ENCODE measurements at places on chromosomes 12 and 14.

GRCh38 chr12:54208591-54208990 lies 19.8 kb upstream of the SMUG1 start:
- no peak for DNase-seq

- DNase-seq, result no peak
These were observed 47.4 kb upstream of the TRAF3 start for GRCh38 chr14:102729825-102730224.

- no peak for DNase-seq
These were observed 27.2 kb downstream of the HIGD1C start for GRCh38 chr12:50979369-50980052.

DNA sequence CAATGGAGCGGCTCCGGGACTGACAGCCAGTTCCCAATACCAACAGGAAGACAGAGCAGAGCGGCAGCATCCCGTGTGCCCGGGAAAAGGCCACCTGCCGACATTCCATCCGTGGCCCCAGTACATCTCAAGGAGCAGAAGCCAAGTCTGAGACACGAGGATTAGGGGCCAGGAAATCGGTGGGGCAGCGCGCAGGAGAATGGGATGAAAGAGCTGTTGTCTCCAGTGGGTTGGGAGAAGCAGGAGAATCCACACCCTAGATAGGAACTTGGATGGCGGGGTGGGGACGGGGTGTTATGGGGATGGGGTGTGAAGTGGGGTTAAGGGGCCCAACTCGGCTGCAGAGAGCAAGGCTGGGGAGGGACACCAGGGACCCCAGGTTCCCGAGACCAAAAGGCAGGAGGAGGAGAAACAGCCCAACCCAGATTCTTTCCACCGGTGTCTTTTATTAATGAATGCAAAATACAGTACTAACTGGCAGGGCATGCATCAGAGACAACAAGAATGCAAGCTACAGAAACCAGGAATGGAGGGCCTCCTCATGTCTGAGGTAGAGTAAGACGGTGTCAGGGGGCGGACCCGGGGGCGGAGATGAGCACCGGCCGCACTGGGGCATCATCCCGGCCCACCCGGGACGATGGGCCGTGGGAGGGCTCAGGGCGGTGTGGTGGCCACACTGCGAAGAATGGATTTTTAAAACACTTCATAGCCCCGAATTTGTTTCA lies 50.3 kb downstream of the BEGAIN start:
- DNase-seq, result no peak

- DNase-seq, result no peak
These were observed 52.1 kb downstream of the GALC start for GRCh38 chr14:87940894-87941293.

DNA sequence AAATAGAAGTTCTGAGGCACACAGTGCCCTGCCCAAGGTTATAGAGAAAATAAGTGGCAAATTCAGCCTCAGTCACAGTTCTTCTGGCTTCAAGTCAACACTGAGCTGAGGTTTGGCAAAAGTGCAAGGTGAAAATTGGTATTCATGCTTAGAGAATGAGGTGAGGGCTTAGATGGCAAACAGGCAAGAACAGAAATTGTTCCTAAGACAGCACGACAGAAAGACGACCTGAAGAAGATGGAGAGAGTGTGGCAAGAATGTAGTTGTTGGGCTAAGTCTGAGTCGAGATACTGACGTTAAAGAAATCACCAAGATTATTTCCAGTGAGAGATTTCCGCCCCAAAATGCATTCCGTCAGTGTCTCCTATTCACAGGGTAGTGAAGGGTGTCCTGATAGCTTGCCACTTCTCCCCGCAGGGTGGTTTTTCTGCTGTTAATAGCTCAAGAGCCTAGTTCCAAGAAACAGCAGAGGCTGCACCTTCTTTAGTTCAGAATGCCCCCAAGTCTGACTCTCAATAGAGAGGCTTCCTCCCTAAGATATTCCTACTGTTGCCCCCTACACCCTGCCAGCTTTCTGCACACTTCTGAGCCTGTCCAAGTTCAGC lies 260.8 kb upstream of the AMIGO2 start:
- no peak for DNase-seq

DNA sequence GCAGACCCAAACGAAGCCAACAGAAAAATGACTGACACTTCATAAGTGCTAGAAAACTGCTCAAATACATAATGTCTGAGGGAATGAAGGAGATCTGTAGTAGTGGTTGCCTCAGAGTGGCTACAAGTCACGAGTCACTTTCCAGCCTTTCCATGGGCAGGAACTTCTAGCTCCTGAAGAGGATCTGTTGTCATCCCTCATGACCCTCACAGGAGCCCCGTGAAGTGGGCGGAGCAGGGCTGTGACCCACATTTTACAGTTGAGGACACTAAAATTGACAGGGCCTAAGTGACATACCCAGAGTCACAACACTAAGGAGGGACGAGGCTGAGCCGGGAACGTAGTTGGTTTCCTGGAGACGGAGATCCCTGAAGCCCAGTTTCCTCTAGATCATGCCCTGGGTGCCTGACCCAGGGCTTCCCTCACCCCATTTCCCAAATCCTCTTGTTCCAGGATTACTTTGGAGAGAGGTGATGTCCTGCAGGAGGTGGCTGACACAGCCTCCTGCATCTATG lies 45.8 kb upstream of the P2RX7 start:
- DNase-seq, result no peak

- DNase-seq, result no peak
These were observed 635.4 kb downstream of the NRXN3 start for GRCh38 chr14:78805570-78805969.

DNA sequence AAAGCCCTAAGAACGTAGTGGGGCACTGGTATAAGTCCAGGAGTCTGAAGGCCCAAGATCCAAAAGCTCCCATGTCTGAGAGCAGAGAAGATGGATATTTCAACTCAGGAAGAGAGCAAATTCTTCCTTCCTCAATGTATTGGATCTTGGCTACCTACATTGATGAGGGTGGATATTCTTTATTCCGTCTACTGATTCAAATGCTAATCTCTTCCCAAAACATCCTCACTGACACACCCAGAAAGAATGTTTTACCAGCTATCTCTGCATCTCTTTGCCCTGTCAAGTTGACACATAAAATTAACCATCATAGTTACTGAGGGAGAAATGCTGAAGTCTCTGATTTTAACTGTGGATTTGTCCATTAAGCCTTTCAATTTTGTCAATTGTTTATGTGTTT lies 16.6 kb upstream of the ADGRD1 start:
- no peak for DNase-seq

DNA sequence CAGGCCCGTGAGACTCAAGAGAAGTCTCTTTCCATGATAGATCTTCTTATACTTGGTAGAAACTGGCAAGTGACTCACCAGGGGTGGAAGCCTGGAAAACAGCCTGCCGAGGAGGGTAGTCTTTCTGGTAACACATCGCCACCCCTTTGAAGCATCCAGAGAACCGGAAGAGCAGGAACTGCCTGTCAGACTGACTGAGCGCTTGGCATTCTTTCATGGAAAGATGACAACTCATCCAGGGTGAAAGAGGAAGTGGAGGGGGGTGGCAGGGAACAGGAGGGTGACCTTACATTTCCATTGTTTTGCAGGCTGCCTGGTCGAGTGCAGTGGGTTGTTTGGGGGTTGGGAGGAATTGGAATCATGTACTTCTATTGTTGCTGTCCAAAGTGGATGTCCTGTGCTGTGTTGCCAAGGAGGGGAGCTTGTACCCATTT lies 34.5 kb downstream of the PRKCH start:
- DNase-seq, result no peak

- no peak for DNase-seq
These were observed 204.4 kb downstream of the FOXN3 start for GRCh38 chr14:89212386-89213235.

- DNase-seq, result no peak
These were observed 794 bp downstream of the HOXC13 start for GRCh38 chr12:53939141-53940108.

DNA sequence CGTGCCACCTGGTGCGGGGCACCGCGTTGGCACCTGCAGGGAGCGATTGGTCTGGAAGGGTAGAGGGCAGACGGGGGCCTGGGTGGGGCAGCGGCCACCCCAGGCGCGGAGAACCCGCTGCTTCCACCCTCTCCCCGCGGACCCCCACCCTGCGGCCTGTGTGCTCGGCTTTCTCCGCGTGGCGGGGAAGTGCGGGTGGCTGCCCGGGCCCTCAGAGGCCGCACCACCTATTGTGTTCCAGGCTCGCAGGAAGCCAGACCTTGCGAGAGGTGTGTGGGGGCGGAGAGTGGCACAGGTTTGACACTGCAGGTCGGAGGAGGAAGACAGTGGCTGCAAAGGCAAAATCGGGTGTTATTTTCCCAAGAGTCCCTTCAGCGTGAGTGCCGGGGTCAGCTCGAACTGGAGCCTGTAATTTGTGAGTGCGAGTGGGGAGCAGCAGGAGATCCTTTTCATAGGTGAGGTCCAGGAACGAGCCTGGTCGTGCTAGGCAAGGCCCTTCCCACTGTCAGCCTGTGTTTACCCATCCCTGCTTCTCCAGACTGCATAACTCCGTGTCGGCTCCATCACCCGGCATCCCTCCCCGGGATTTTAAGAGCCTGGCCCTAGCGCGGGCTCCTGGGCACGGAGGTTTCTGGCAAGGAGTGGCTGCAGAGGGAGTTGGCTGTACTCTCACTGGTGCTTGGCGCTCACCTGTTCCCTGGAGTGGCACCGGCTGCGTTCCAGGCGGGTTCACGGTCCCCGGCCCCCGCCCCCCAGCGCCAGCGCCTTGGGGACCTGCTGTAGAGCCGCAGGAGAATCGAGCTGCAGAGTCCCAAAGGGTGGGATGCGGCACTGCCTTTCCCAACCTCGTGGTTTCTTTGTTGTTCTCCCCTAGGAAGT lies 935 bp downstream of the TBC1D30 start:
- no peak for DNase-seq

DNA sequence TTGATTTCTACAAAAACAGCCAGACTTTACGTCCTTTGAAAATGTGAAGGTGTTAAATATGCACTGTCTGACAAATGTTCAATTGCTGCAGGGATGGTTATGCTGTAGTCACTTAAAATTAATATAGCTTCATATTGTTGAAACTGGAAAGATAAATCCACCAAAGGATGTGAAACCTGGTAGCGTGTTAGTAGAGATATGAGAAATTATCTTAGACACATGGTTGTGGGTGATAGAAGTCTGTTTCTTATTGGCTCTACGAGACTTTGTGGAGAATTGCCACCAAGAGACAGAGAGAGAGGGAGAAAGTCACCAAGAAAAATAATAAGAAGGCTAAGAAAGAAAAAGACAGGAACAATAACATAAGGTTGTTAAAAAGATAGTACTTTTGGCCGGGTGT lies 2.6 kb upstream of the CAPRIN2 start:
- DNase-seq, result no peak

DNA sequence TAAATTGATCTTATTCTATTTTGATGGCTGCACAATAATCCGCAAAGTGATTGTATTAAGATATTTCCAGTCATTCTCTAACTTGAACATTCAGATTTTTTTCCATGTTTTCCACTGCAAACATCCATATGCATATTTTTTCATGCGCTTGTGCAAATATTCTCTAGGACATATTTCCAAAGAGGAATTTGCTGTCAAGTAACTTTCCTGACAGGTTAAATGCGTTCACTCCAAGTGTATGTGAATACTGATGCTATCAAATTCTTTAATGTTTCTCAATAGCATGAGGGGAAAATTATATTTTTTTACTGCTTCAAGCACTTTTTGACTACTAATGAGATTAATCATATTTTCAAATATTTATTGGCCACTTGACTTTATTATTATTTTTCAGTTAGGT lies 135.3 kb upstream of the LGR5 start:
- no peak for DNase-seq

DNA sequence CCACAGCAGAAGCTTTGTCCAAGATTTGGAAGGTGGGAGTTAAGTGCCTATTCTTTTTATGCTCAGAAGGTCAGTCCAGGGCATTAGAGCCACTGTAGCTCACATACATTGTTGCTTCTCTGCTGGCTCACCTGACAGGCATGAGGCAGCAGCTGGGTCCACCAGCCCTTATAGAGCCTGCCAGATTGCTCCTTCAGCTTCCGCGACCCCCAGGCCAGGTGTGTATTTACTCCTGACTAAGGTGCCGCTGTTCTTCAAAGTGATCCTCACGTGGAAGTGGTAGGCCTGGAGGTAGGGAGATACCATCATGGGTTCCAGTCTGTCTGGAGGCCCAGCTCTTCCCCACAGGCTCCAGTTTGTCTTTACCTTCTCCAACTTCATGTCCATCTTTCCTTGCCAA lies 17.5 kb upstream of the CPM start:
- no peak for DNase-seq

- DNase-seq, result no peak
These were observed 116.7 kb upstream of the EGLN3 start for GRCh38 chr14:34067587-34067986.

GRCh38 chr12:47302111-47302671 lies 222.4 kb upstream of the AMIGO2 start:
- DNase-seq, result no peak

DNA sequence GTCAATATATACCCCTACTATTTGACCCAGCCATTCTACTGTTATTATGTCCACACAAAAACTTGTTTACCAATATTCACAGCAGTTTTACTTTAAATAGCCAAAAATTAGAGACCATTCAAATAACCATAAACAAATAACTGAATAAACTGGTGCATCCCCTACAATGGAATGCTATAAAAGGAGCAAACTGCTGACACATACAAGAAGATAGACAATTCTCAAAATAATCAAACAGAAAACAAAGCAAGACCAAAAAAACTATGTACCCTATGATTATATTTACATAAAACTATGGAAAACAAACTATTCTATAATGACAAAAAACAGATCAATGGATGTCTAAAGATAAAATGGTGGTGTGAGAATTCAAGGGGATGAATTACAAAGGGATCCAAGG lies 54.4 kb downstream of the RALGAPA1 start:
- DNase-seq, result no peak

DNA sequence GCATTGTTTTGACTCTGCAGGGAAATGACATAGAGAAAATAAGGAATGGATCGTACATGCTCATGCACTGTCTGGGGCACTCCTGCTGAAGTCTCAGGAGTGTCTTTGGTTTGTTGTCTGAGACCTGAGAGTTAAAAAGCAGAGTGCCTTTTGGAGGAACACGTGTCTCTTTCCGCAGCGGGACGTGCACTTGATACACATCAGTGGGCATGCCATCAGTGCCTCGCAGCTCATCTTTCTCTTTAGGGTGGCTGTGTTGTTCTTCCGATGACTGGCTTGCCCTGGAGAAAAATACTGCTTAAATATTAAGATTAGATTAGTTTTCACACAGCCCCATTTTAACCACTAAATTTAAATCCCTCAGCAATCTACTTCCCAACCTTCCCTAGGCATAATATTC lies 835.9 kb downstream of the DIO2 start:
- DNase-seq, result no peak

GRCh38 chr12:51222461-51222860 lies 4.6 kb upstream of the POU6F1 start:
- DNase-seq, result no peak

DNA sequence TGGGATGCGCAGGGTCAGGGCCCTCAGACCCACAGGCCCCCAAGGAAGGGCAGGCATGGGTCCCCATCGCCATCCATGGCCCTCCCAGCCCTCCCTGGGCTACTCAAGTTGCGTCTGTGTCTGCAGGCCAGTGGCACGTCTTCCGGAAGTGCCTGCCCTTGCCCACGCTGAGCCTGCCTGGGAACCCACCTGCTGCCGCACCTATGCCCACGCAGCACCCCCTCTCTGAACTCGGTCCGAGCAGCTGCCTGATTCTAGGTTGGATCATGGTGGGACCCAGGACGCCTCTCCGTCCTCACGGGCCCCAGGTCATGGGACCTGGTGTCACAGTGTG lies 182.8 kb downstream of the ADGRD1 start:
- DNase-seq, result no peak

All from Jurkat, Clone E6-1 (cell line).